Osteoblast (primary cell): ENCODE measurements at places on chromosomes 1 and 21. TPM values are rescaled to one million over a fixed set of nuclear protein-coding genes. Genes with fewer than 3 reads are reported as not detected.

- DNase-seq = peak; percentile 84
These were observed 18.8 kb downstream of the EMC1 start for GRCh38 chr1:19232524-19232846.

DNA sequence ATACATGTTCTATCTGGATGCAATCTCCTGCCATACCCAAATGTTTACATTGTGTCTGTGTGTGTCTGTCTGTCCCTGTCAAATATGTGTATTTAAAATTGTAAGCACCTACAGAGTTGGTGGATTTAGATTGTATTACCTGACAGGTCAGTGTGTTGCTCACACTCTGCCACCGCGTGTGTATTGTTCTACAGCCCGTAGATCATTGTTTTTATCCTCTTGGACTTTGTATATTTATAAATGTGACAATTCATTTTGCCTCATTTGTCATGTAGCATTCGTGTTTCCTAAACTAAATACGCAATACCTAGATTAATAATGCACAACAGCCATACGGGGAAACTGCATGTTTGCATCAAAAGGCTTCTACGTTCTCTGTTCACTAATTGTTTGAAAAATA, 634 bp downstream of the ALG14 start:
- no peak for DNase-seq

GRCh38 chr21:37383086-37383485, 16.5 kb downstream of the DYRK1A start:
- DNase-seq = no peak

HFM1 gene
- total RNA-seq = 0.29 and 0.36 TPM in 2 replicates

GRCh38 chr1:182159443-182159842, 97.9 kb upstream of the ZNF648 start:
- no peak for DNase-seq

- DNase-seq = no peak
These were observed 520.7 kb upstream of the CAMK1G start for GRCh38 chr1:209062863-209063262.

- DNase-seq = no peak
These were observed 13.5 kb upstream of the PEX10 start for GRCh38 chr1:2425892-2426291.

- DNase-seq = no peak
These were observed 61.4 kb downstream of the FASLG start for GRCh38 chr1:172720339-172720738.

DNA sequence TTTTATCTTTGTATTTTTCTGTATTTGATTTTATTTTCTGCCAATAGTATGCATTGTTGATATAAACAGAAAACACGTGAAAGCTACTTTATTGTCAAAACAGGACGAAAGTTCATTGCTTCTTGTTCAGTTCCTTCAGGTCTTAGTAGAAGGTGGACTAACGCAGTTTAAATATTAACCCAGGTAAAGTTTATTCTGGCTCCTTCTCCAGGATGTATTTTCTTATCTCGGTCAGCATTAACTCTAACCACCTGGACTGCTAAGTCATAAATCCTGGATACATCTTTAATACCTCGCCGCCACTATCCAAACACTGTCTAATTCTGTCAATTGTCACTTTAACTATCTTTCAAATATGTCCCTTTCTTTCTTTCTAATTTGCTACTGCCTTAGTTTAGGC, 5.7 kb upstream of the SOAT1 start:
- DNase-seq = no peak

- DNase-seq = peak; percentile 79
These were observed 9.1 kb upstream of the LCE2D start for GRCh38 chr1:152654110-152654509.

DNA sequence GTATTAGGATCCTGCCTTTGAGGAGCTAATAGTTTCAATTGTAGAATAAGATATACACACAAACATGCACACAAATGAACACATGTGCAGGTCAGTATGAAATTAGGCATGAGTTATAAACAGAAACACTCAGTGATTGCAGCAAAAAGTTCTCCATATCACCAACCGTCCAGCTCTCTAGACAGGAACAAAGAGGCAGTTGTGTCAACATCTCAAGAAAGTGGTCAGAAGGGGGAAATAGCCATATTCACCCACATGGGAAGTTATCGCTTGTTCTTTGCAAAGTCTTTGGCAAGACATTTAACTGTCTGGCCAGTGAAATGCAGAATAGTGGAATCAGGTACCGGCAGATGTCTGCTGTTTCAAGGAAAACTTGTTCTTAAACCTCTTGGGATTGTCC, 29.4 kb upstream of the PIGC start:
- no peak for DNase-seq

GRCh38 chr1:31755197-31755611, 8.9 kb downstream of the ADGRB2 start:
- peak; percentile 97 for DNase-seq

CLDN17 gene
- total RNA-seq = not detected in 2 replicates

- DNase-seq = peak; percentile 2
These were observed 235.9 kb downstream of the FAM72C start for GRCh38 chr1:143735764-143736461.

DNA sequence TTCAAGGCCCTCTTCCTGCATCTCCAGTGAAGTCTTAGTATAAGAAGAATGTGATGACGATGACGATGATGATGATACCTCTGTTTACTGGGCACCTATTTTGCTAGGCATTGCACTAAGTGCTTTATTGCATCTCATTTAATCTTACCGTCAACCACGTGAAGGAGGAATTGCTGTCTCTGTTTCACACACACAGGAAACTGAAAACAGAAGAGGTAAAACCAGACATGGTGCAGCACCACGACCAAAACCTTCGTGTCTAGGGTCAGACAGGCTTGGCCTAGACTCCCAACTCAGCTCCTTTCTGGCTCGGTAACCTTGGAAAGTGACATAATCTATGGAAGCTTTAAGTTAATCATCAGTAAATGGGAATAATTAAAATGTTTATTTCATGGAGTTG, 20.7 kb upstream of the KCNA2 start:
- DNase-seq = no peak

DNA sequence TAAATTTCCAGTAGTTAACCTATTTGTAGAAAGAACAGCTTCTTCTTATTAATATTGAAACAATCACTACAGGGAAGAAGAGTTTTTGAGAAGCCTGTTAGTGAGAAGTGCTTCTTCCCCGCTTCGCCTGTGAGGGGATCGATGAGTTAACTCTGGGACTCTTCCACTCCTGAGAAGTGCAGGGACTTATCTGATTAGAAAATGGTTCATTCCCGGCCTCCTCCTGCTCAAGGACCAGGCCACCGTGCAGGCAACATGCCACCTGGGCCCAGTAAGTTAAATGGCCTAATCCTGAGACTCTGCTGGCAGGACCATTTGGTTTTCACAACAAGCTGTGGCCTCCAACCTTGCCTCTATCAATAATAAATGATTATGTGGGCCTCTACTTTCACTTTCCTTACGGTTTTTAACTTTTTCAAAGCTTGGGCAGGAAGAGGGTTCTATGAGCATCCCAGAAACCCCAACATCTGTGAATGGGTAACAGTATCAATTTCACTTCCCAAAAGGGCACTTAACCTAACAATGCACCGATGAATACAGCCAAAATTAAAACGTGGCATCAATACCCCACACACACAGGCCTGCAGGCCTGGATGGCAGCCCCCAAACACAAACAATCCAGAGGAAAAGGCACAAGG, 33.1 kb downstream of the SIPA1L2 start:
- peak; percentile 54 for DNase-seq

DNA sequence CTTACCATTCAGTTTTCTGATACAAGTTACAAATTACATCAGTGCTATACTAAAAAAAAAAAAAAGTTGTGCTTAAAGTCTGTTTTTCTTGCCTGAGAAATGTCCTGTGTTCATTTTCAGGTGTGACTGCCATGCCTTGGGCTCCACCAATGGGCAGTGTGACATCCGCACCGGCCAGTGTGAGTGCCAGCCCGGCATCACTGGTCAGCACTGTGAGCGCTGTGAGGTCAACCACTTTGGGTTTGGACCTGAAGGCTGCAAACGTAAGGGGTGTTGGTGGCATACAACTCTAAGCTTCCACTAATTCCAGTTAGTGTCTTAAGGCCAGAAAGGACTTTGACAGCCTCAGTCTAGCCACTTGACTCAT, 60.1 kb upstream of the LAMC2 start:
- no peak for DNase-seq

- peak; percentile 89 for DNase-seq
These were observed 532 bp downstream of the RALGPS2 start for GRCh38 chr1:178725466-178726086.

VSIG8 gene
- not detected in 2 replicates for total RNA-seq

DNA sequence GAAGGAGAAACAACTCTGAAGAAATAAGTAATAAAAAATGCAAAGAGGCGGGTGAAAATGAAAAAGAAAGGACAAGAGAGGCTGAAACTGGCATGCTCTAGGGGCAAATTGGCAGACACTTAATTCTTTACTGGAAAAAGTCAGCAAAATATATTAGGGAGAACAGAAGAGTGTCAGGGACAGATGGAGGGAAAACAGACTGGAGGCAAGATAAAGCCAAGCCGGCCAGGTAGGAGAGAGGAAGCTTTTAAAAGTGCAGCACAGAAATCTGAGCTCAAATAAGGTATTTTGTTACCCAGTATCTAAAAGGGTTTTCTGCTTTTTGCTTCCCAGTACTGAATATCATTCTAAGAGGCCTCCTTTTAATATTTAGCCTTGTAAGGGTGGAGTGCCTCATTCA, 339.3 kb downstream of the PAPPA2 start:
- no peak for DNase-seq

DNA sequence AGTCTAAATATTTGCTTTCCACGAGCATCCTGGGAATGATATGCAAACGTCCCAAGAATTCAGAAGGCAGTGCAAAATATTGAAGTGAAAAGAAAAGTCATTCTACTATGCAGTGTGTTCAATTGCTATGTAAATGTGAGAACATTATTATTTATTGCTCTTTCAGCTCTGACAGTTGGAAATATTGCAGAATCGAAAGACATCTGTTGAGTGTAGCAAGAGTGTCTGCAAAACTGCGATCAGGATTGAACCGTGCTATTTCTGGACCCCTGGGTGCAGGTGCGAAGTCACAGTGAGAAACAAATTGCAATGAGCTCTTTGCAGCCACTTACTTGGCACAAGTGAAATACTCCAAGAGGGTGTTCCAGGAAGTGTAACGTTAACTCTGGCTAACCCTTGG, 566.4 kb downstream of the AJAP1 start:
- DNase-seq = no peak

DNA sequence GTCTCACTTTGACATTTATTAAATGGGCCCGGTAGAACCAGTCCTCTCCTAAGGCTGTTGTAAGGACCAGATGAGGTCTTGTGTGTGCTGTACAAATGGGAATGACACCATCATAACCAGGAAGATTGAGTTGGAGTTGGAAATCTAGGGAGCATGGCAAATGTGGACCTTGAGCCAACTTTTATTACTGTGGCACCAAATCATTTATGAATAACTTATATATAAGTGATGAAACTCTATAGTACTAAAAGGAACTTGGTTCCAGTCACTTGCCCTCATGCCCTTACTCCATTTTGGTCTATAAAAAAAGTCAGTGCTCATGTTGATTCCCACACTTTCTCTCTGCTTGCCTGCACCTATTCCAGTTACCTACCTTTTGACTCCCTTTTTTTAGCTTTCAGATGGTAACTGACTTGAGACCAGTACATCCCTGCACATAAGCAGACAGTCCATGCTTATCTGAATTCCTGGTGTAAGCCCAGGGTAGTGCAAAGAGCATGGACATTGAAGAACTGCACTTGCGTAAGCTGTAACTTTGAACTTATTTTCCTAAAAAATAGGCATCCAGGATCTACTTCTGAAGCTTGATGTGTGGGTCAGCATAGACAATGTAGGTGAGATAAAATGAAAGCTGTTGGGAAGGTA, 210.6 kb downstream of the PBX1 start:
- DNase-seq = no peak

DNA sequence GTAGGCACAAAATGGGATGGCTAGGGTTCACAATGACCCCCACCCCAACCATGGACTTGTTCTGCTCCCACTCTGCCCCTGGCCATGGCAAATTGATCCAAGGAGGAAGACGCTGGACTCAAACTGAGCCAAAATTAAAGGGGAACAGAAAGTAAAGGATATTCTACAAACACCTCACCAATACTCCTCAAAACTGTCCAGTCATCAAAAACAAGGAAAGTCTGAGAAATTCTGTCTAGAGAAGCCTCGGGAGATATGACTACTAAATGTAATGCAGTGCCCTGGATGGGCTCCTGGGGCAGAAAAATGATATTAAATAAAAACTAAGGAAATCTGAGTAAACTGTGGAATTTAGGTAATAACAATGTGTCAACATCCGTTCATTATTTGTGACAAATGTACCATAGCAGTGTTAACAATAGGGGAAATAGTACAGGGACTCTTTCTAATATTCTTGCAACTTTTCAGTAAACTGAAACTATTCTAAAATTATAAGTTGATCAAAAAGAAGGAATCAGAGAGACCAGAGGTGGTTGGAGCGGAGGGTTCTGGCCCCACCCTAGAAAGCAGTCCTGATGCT, 45.0 kb downstream of the MIS18A start:
- DNase-seq = no peak

CYP2J2 gene
- total RNA-seq = not detected in 2 replicates

SDC3 gene
- total RNA-seq = 38.0 and 39.8 TPM in 2 replicates

DNA sequence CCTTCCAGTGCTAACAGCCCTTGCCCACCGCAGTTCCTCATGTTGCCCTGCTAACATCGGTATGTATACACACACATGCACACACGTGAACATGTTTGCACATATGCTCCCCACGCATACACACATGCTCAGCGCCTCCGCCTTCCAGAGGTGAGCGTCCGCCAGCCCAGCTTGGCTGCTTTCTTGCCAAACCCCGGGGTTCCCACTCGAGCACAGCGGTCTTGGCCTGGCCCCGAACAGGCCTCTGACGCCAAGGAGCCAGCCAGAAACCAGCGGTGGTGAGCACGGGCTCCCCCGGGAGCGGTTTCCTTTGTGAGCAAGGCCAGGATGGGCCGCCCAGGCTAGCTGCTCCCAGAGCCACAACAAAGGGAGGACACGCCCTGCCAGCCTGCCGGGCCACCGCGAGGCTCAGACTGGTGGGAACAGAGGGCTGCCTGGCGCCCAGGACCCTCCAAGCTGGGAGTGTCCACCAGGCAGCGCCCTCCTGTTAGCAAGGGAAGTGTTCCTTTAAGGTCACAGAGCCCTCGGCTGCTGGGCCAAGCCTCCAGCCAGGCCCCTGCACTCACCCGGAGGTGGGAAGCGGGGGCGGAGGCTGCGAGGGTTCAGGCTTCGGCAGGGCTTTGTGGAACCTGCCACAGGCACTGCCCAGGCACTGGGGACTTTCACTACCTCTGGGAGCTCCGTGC, 65.4 kb downstream of the ALPL start:
- peak; percentile 95 for DNase-seq

DNA sequence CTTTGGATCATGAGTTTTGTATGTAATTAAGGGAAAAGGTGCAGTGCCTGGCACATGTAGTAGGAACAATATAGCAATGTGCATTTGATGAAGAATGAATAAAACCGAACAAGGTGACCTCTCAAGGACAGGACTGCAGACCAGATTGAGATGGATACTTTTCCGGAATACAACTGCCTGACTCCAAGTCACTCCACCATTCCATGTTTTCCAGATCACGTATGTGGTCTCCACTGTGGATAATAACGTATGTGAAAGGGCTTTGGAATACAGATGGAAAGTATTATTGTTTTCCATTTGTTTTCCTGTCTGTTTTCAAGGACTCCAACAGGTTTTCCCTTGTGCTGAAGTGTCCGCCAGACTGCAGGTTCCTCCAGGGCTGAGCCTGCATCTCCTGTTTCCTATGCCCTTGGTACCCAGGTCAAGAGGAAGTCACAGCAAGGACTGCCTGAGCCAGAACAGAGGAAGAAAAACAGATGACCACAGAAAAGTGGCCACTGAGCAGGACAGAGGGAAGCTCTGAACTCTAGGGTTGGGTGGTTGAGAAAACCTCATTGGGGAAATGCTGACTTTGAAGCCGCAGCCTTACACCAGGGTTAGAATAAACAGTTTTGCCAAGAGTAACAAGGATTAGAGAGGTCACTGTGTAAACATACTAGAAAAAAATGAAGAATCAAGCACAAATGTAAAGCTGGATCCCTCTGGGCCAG, 4.0 kb downstream of the CFAP45 start:
- DNase-seq = peak; percentile 85
